ENCODE measurements at places on chromosomes 5 and 9.

DNA sequence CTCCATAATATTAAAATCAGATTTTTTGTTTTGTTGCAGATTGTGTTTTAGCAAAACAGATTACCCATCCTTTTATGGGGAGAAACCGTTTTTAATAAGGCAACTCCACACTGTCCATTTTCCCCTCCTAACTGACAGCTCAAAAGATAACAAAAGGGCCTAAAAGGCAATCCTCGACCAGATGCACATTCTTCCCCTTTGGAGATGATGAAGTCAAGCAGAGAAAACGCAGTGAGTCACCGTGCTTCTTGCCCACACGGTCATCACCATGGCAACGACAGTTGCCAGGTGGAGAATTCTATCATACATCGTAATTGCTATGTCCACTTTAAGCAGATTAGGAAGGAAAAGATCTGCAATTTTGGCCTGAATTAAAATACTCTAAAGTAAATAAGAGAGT lies 96.4 kb downstream of the DIRAS2 start:
- DNase-seq = no peak

GRCh38 chr9:70101265-70101664 lies 57.6 kb downstream of the MAMDC2 start:
- no peak for DNase-seq

GRCh38 chr5:57832875-57833274 lies 350.3 kb upstream of the ACTBL2 start:
- no peak for DNase-seq

DNA sequence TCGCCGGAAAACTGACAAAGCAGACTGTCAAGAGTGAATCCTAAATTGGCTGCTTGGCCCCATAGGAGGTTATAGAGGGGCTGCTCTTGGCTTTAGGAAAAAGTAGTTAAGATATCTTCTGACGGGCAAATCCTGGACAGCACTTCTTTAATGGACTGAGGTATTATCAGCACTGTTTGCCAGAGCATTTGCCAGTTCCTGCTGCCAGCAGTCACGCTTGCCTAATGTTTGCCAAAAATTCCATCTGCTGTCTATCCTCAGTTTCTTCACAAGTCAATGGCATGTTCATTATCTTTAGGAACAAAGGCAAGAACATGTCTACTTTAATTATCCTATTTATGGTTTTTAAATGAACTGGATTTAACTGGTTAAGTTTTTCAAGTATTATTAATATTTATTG lies 25.8 kb upstream of the SREK1 start:
- no peak for DNase-seq

DNA sequence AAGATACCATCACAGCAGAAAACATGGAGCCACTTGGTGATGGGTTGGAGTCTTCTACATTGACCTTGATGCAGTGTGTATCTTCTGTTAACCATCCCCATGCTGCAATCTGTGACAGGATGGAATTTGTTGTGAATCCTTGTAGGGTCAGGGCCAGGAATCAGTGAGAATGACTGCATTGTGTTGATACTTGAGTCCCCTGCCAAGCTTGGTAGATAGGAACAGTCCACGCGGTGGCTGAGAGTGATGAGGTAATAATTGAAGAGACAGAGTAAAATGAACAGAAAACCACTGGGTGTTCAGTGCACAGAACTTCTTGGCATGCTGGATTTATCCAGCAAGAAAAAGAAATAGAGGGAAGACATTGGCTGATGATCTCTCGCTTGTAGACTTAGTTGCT lies 217.5 kb downstream of the MAN2A1 start:
- DNase-seq = no peak

GRCh38 chr9:135574943-135575342 lies 13.4 kb downstream of the PAEP start:
- no peak for DNase-seq

DNA sequence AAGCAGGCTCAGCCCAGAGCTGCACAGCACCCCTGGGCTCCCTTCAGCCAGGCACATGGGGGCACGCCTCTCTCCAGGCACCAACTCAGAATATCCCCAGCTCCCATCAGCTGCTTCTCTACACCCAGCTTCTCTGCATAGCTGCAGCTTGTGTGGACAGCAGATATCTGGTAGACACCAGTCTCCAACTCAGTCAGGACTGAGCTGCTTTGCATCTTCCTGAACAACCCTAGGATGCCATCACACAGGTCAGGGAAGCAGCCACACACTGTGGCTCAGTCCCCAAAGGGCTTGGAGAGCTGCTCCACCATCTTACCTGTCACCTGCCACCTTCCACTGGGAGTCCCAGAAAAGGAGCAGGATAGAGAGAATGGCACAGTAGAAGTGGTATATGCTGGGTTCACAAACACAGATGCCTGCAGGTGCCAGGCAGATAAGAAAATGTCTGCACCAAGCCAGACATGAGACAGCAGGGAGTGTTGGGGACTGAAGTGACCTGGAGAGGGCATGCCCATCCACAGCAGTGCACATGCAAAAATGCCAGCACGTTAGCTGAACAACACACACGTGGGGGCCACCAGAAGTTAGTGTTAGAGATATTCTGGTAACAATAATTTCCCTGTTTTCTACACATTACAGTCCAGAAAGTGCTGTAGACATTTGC lies 42.0 kb downstream of the THBS4 start:
- DNase-seq = no peak

- DNase-seq = no peak
Measured at GRCh38 chr5:137747848-137748247, 6.3 kb downstream of the HNRNPA0 start.

- no peak for DNase-seq
Measured at GRCh38 chr9:98211260-98211659, 18.8 kb upstream of the CORO2A start.

GRCh38 chr9:130239741-130240241 lies 25.8 kb upstream of the HMCN2 start:
- no peak for DNase-seq

- no peak for DNase-seq
Measured at GRCh38 chr5:113067635-113068344, 91.2 kb downstream of the DCP2 start.

GRCh38 chr9:4935001-4935672 lies 49.9 kb upstream of the JAK2 start:
- no peak for DNase-seq

- DNase-seq = no peak
Measured at GRCh38 chr5:75756211-75756610, 39.0 kb upstream of the POC5 start.

DNA sequence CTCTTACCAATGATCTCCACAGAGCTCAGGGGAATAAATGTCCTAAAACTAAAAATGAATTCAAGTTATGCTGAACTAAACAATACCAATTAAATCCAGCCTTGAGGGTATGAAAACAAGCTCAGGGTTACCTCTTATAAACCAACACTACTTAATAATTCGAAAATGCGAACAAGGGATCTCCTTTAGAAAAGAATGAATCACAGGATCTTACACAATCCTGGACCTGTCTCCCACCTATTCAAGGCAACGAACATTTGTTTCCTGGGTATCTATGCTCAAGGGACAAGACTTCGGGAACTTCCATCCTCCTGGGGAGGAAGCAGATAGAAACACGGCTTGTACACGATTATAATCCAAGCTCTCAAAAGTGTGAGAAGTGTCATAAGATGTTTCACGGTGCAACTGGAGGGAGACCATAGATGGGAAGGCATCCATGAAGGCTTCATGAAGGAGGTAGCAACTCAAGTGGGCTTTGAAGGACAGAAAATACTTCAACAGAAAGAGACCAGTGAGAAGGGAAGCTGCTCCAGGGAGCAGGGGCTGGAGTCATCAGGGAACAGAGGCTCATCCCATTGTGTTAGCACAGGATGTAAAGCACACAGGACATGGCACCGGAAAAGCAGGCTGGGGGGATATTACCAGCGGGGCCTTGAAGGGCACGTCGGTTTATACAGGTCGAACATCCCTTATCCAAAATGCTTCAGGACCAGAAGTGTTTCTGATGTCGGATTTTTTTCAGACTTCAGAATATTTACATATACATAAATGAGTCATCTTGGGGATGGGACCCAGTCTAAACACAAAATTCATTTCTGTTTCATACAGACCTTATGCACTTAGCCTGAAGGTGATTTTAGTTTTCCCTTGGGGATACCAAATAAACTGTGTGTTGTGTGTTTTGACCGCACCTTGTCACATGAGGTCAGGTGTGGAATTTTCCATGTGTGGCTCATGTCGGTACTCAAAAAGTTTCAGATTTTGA lies 87.4 kb downstream of the TLE1 start:
- DNase-seq = peak; percentile 55

GRCh38 chr5:59140133-59140532 lies 557.3 kb downstream of the RAB3C start:
- no peak for DNase-seq

DNA sequence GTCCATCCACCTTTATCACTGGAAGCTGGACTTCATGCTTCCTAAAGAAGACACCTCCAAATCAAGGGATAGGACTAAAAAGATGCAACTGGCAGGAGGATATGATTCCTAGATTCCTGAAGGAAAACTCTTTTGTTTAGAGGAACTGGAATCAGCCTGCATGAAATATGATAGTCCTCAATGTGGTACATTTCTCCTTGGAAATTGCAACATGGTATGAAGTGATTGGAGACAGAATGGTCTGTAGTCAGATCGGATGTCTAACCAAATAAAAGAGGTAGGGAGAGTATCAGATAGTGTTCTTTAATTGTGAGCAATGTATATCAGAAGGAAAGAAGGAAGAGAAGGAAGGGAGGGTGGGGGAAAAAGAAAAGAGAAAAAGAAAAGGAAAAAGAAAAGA lies 116.1 kb upstream of the FSTL4 start:
- no peak for DNase-seq

GRCh38 chr5:171115519-171115918 lies 193.5 kb upstream of the TLX3 start:
- no peak for DNase-seq

DNA sequence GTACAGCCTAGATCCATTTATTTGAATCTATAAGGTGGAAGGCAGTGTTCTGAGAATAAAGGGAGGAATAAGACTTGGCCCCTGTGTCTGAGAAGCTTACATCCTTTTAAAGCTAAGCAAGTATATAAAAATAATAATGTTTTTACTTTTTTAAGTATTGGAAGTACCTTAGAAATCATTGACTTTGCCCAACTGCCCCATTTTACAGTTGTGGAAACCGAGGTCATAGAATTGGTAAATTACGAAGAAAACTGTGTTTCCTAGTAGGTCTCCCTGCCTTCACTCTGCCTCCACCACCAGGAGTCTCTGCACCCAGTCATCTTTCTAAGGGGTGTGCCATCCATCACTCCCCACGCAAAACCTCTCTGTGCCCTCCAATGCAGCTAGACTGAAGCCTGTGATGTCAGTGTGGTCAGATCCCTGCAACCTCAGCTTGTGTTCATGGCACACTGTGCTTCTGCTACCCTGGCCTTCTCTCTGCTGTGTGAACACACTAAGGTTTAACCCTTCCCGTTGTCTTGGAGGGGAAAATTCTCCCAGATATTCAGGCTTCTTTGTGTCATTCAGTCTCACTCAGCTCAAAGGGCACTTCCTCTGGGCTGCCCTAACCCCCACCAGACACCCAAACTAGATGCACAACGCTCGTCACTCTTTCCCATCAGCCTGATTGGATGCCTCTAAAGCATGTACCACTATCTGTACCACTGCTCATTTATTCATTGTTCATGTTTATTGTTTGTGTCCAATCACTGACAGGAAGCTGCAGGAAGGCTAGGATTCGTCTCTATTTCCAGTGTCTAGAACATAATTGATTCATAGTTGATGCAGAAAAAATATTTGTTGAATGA lies 18.2 kb downstream of the ADRB2 start:
- DNase-seq = no peak

DNA sequence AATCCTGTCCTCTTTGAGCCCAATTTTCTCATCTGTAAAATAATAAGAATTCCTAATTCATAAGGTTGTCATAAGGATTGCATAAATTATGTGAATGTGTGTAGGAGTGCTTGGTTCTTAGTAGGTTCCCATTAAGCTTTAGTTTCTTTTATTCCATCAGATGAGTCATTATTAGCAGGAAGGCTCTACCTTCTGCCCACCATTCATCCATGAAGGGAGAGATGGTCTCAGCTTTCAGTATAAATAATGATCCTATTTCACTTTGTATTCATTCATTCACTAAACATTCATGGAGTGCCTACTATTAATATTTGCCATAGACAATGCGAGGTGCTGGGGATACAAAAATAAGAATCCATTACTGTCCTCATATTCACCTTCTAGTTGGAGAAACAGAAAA lies 3.0 kb downstream of the CMYA5 start:
- DNase-seq = no peak

- DNase-seq = no peak
Measured at GRCh38 chr9:93139365-93140182, 5.5 kb upstream of the NINJ1 start.

- no peak for DNase-seq
Measured at GRCh38 chr9:81191222-81191621, 498.1 kb downstream of the TLE1 start.

- no peak for DNase-seq
Measured at GRCh38 chr5:179870952-179871351, 12.3 kb upstream of the MRNIP start.

DNA sequence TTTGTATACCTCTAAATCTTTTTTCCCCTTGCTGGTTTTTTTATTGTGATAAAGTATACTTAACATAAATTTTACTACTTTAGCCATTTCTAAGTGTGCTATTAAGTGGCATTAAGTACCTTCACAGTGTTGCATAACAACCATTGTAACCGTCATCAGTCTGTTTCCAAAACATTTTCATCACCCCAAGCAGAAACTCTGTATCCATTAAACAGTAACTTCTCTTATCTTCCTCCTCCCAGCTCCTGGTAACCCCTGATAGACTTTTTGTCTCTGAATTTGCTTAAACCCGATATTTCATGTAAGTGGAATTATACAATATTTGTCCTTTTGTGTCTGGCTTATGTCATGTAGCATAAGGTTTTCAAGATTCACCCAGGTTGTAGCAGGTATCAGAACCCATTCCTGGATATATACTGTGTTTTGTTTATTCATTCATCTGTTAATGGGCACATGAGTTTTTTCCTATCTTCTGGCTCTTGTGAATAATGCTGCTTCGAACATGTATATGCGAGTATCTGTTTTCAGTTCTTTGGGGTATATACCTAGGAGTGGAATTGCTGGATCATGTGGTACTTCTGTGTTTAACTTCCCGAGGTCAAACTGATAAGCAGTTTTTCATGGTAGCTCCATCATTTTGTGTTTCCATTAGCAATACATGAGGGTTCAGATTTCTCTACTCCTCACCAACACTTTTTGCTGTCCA lies 66.4 kb downstream of the EHMT1 start:
- DNase-seq = no peak

DNA sequence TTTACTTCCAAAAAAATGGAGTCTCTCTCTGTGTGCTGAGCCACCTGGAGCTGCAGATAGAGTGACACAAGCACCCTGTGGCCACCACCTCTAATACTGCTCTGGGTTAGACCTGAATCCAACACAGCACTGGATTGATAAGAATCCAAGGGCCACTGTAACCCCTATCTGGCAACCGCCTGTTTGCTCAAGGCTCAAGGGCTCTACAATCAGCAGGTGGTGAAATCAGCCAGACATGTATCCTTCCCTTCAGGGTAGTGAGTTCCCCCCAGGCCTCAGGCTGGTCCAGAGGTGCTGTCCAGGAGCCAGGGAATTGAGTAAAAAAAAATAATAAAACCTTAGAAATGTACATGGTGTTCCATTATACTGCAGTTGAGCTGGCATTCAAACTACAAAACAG lies 509.0 kb downstream of the KIF4B start:
- DNase-seq = no peak

- DNase-seq = no peak
Measured at GRCh38 chr5:120449501-120449900, 14.6 kb upstream of the PRR16 start.
